ENCODE measurements at places on chromosomes 4 and X.
A peak's percentile ranks its signal among the peaks of the same experiment; 100 is the strongest.

DNA sequence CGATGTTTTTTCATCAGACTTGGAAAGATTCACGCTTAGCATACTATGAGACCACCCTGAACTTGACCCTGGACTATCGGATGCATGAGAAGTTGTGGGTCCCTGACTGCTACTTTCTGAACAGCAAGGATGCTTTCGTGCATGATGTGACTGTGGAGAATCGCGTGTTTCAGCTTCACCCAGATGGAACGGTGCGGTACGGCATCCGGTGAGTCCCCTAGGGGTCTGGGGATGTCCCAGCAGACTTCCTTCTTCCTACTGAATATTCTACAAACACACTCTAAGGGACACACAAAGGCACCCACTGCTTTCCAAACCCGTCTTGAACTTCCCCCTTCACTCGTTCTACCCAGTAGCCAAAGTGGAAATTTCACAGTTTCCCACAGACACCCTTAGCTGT lies 9.3 kb downstream of the GABRQ start:
- DNase-seq: no peak
- H3K4me1 ChIP-seq: no peaks in the 10 kb centered on the region
- H3K27ac ChIP-seq: no peak overlapping the region
- no peaks in the 10 kb centered on the region for H3K27me3 ChIP-seq
- peaks cover 16% of the 10 kb centered on the region for H3K36me3 ChIP-seq

- no peak overlapping the region for H3K4me3 ChIP-seq
- H3K27me3 ChIP-seq: no peaks in the 10 kb centered on the region
- no peak overlapping the region for H3K27ac ChIP-seq
- no peak for DNase-seq
- H3K36me3 ChIP-seq: no peaks in the 10 kb centered on the region
- H3K4me1 ChIP-seq: no peaks in the 10 kb centered on the region
Observed at GRCh38 chrX:109848461-109849050, 115.5 kb upstream of the ACSL4 start.

GRCh38 chr4:173747537-173748257 lies 217.7 kb upstream of the HAND2 start:
- no peak for DNase-seq
- no peak overlapping the region for H3K4me3 ChIP-seq
- no peak overlapping the region for H3K27ac ChIP-seq

DNA sequence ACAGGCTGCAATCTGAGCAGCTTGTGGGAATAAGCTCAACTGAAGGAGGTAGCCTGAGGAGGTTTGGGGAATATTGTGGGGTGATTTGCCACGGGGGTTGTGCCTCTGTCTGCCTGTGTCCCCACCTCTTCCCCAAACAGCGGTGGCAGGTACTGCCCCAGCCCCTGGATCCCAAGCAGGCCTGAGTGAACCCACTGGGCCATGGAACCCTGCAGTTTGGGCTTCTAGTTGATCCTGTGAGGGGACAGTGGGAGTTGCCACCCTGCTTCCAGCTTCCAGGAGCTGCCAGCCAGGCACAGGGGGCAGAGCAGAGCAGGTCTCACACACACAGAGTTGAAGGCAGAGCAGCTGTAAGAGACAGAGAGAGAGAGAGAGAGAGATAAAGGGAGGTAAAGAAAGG lies 97.4 kb downstream of the PJA1 start:
- H3K36me3 ChIP-seq: no peaks in the 10 kb centered on the region
- H3K27ac ChIP-seq: no peak overlapping the region
- 0 out of 2 replicates have a peak, but pooled peaks cover 2% of the 10 kb centered on the region for H3K4me1 ChIP-seq
- no peaks in the 10 kb centered on the region for H3K27me3 ChIP-seq
- no peak for DNase-seq

DNA sequence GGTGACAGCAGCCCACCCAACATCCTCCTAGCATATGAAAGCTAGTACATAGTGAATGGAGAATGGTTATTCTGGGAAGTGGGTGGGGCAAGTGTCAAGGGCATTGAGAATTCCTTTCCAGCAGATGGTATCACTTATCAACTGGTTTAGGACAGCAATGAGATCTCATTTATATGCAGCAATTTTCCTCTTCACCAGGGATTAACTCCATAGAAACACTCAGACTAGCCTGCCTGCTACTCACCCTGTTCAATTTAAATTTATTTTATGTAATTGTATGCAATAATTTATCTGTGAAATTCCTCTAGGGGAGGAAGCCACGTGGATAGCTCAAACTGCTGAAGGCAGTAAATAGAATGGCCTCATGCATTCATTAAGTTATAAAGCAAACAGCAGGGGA lies 101.6 kb upstream of the MID1IP1 start:
- DNase-seq: no peak
- no peaks in the 10 kb centered on the region for H3K4me1 ChIP-seq
- H3K27me3 ChIP-seq: no peaks in the 10 kb centered on the region

- no peaks in the 10 kb centered on the region for H3K4me1 ChIP-seq
- no peak within 1 kb of the TSS for H3K27ac ChIP-seq
- peak within 1 kb of the TSS; percentile 79 for H3K4me3 ChIP-seq
- H3K36me3 ChIP-seq: no peaks in the 10 kb centered on the region
Observed at GRCh38 chr4:37890801-37891259, at the start of gene TBC1D1. TSS of gene TBC1D1 (plus strand) at chr4:37891084. CDS start at chr4:37902096, 11,012 bp downstream.

- H3K4me3 ChIP-seq: no peak overlapping the region
- no peaks in the 10 kb centered on the region for H3K27me3 ChIP-seq
- no peaks in the 10 kb centered on the region for H3K36me3 ChIP-seq
Observed at GRCh38 chr4:52984462-52984881, 122.4 kb downstream of the RASL11B start.

GRCh38 chrX:101136235-101136634 lies 38.2 kb downstream of the CENPI start:
- H3K4me3 ChIP-seq: no peak overlapping the region
- H3K27me3 ChIP-seq: no peaks in the 10 kb centered on the region
- DNase-seq: no peak
- no peaks in the 10 kb centered on the region for H3K36me3 ChIP-seq

GRCh38 chr4:80897537-80898303 lies 132.8 kb upstream of the BMP3 start:
- H3K36me3 ChIP-seq: no peaks in the 10 kb centered on the region
- H3K4me3 ChIP-seq: no peak overlapping the region
- no peak overlapping the region for H3K27ac ChIP-seq
- DNase-seq: no peak
- no peaks in the 10 kb centered on the region for H3K27me3 ChIP-seq

DNA sequence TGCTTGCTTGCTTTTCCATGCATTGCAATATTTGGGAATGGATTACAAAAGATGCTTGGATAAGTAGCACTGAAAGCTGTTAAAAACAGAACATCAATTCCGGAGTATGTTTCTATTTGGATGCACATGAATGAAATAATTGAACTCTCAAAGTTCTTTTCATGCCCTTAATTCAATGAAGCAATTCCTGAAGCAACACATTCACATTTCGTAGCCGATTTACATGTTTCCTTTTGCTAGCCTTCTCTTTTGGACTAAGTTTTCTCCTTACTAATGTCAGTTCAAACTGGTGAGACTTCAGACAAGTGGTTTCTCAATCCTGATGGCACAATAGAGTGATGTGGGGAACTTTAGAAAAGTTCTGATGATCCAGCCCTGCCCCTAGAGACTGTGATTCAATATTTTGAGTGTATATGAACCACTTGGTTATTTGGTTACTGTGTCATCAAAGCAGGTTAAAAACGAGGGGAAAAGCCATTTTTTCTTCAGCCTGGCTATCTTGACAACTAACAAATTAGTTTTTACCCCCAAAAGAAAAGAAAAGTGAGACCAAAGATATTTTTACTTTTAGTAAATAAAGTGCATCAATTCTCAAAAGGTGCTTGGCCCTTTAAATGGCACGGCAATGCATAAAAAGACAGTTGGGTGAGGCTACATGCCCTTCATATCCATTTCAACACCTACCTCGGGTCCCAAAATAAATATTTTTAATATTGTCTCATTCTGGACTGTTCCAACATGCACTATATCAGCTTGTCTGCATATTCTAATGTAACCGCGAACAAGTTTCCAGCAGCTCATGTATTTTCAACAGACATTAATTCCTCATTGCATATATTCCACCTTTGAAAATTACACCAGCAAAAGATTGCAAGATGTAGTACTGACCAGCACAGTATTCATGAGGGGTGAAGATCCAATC lies 90.1 kb upstream of the RPL34 start:
- no peak overlapping the region for H3K27ac ChIP-seq
- H3K27me3 ChIP-seq: no peaks in the 10 kb centered on the region
- H3K4me1 ChIP-seq: no peaks in the 10 kb centered on the region
- no peak overlapping the region for H3K4me3 ChIP-seq
- no peak for DNase-seq

- peak; percentile 29 for DNase-seq
- peak overlapping the region; percentile 91 for H3K4me3 ChIP-seq
- peaks cover 3% of the 10 kb centered on the region for H3K36me3 ChIP-seq
- peaks cover 17% of the 10 kb centered on the region for H3K27me3 ChIP-seq
- no peak overlapping the region for H3K27ac ChIP-seq
- peaks cover 7% of the 10 kb centered on the region for H3K4me1 ChIP-seq
Observed at GRCh38 chr4:57110640-57111511, 691 bp upstream of the IGFBP7 start.

DNA sequence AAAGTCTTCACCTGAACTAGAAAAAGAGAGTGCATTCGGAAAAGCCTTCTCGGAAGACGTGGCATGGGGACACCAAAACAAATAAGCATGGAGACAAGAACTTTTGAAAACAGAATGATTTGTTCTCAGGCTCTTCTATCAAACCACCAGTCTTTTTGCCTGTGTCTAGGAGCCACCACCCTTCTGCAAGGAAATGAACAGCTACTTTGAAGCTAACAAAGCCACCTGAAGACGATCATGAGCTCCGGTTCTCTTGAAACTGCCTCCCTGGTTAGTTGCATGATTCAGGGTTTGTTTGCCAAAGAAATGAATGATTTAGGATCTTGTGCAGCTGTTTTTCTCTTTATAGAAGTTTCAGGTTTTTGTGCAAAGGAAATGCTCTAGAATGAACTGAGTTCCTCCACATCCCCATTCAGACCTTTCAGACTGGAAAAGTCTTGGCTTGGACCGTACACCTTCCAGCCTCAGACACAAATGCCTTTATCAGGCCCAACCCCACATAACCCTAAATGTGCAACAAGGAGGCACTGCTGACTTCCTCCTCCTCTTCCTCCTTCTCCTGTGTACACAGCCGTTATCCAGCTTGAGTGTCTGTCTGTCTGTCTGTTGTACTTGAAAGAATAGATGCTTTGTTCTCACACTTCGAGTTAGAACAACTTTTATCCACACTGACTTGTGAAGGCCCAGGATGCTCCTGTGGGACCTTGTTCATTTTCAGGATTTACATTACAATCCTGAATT lies 334.8 kb upstream of the KLF3 start:
- no peak overlapping the region for H3K4me3 ChIP-seq
- H3K4me1 ChIP-seq: no peaks in the 10 kb centered on the region
- no peak overlapping the region for H3K27ac ChIP-seq
- DNase-seq: no peak

DNA sequence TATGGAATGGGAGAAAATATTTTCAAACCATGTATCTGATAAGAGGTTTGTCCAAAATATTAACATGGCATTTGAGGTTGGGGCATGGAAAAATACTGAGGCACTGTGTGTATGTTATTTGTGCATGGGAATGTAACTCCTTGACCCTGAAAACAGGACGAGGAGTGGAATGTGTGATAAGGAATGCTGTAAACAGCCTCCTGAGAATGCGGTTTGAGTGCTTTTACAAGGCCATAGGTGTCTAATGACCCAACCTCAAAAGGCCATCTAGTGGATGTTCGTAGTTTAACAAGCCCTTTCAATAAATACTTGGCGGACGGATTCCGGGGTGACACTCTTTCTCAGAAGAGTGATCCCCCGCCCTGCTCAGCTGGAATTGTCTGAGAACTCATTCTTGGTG lies 162.9 kb upstream of the USP9X start:
- H3K27ac ChIP-seq: no peak overlapping the region
- no peaks in the 10 kb centered on the region for H3K4me1 ChIP-seq
- no peak overlapping the region for H3K4me3 ChIP-seq
- no peaks in the 10 kb centered on the region for H3K27me3 ChIP-seq

DNA sequence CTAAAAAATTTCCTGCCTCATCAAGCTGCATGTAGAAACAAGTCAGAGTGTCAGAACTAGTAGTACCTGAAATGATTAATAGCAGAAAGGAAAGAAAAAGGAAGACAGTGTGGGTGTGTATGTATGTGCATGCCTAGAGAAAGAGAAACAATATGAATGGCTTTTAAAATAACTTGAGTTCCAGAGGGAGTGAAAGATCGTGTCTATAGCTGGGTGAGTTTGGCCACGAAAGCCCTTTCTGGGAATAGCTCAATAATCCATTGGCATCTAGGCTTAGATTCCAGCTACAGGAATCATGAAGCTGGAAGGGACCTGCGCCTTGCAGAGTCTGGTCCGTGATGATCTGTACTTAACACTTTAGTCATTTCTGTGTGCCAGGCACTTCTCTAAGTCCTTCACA lies 195.6 kb downstream of the RAPGEF2 start:
- H3K4me3 ChIP-seq: no peak overlapping the region
- H3K4me1 ChIP-seq: peaks cover 1% of the 10 kb centered on the region
- no peaks in the 10 kb centered on the region for H3K36me3 ChIP-seq
- DNase-seq: no peak
- no peaks in the 10 kb centered on the region for H3K27me3 ChIP-seq

DNA sequence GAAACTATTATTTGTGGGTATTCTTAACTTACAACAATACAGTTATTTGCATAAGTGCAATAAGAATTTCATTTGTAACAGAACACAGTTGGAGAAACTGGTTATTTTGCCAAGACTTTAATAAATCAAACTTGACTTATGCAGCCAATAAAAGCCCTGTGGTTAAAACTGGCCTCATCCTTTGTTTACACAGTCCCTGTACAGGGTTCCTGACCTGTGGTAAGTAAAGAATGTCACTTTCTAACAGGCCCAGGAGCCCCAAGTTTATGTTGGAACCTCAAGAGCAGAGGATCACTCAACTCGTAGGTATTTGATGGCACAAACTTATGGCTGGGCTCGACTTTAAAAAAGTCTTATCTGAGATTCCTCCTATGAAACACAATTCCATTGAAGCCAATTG lies 88.6 kb upstream of the PTCHD1 start:
- no peaks in the 10 kb centered on the region for H3K36me3 ChIP-seq
- H3K4me3 ChIP-seq: no peak overlapping the region
- H3K27me3 ChIP-seq: no peaks in the 10 kb centered on the region
- no peak overlapping the region for H3K27ac ChIP-seq
- no peak for DNase-seq

GRCh38 chr4:71259911-71260331 lies 78.9 kb upstream of the SLC4A4 start:
- no peak overlapping the region for H3K4me3 ChIP-seq
- no peak overlapping the region for H3K27ac ChIP-seq
- DNase-seq: no peak

GRCh38 chr4:146123231-146123630 lies 52.3 kb upstream of the LSM6 start:
- no peaks in the 10 kb centered on the region for H3K4me1 ChIP-seq
- DNase-seq: no peak
- H3K27ac ChIP-seq: no peak overlapping the region

- no peaks in the 10 kb centered on the region for H3K27me3 ChIP-seq
- no peak for DNase-seq
- no peak overlapping the region for H3K27ac ChIP-seq
- no peaks in the 10 kb centered on the region for H3K4me1 ChIP-seq
- H3K36me3 ChIP-seq: no peaks in the 10 kb centered on the region
- no peak overlapping the region for H3K4me3 ChIP-seq
Observed at GRCh38 chrX:12210971-12211370, 72.7 kb downstream of the FRMPD4 start.

- H3K27ac ChIP-seq: no peak overlapping the region
- H3K4me1 ChIP-seq: no peaks in the 10 kb centered on the region
- no peaks in the 10 kb centered on the region for H3K27me3 ChIP-seq
Observed at GRCh38 chrX:85111347-85111746, 107.7 kb downstream of the APOOL start.
